Smooth muscle cell of the brain vasculature (primary cell): ENCODE measurements at places on chromosomes 7 and 10.

DNA sequence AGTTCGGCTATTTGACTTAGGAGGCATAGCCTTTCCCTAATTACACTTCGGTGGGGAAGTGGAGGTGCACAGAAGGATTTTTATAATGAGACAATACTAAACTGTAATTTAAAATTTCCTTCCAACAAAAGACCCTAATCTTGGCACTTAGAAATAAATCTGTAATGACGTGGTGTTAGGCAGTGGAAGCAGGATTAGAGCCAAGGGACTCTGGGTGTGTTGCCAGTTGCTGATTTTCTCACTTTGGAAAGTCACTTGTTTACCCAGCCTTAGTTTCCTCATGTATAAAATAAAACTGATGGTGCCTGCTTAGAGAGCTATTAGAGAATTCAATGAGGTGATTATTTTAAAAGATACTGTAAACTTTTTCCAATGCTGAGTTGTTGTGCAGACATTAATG lies 287.2 kb downstream of the AUTS2 start:
- DNase-seq: no peak

DNA sequence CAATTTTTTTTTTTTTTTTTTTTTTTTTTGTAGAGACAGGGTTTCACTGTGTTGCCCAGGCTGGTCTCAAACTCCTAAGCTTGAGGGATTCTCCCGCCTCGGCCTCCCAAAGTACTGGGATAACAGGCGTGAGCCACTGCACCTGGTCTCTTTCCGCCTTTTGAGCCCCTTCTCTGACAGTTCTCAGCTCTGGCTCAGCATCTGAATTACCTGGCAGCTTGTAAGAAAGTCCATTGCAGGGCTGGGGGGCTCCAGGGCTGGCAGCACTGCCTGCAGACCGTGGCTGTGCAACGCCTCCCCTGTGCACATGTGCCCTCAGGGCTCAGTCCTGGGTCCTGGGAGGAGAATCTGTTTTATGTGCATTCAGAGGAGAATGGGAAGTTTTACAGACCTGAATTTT lies 37.6 kb downstream of the VWA2 start:
- DNase-seq: no peak

GRCh38 chr10:28983799-28984198 lies 305.1 kb upstream of the LYZL1 start:
- no peak for DNase-seq

GRCh38 chr10:48254750-48255512 lies 19.6 kb downstream of the FRMPD2 start:
- no peak for DNase-seq

DNA sequence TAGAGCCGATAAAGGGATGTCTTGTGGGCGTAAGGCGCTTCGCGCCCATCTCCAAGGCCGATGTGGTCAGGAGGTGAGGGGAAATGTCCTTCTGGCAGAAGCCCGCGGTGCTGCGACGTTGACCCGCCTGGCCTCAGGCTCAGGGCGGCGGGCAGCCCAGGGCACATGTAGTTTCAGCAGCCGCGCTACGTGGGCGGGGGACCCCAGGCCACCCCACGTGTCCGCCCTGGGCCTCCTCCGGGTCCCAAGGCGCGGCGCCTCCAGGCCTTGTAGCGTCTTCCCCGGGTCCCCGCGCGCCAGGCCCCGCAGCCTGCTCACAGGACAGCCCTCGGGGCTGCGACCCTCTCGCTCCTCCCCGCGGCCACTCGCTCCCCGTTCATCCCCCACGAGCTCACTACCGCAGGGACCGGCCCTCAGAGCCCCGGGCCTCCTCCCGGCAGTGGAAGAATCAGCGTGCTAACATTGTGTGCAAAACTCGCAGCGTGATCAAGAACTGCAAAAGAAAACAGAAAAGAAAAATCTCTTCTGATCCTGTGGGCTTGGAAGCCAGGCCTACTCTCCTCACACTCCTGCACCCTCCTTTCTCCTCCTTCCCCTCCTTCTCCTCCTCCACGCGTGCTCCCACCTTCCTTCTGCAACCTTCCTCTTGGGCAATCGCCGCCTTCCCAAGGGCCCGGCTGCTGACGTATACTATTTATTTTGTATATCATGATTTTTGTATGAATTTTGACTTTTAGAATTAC lies 4.4 kb upstream of the TBX20 start:
- DNase-seq: no peak

- DNase-seq: no peak
Measured at GRCh38 chr7:120774481-120774880, 83.5 kb downstream of the TSPAN12 start.

- DNase-seq: no peak
Measured at GRCh38 chr7:45713669-45714520, 139.7 kb downstream of the ADCY1 start.

- DNase-seq: peak; percentile 29
Measured at GRCh38 chr7:95690367-95690947, 81.9 kb upstream of the DYNC1I1 start.

- no peak for DNase-seq
Measured at GRCh38 chr7:133070562-133070961, 11.3 kb downstream of the CHCHD3 start.

DNA sequence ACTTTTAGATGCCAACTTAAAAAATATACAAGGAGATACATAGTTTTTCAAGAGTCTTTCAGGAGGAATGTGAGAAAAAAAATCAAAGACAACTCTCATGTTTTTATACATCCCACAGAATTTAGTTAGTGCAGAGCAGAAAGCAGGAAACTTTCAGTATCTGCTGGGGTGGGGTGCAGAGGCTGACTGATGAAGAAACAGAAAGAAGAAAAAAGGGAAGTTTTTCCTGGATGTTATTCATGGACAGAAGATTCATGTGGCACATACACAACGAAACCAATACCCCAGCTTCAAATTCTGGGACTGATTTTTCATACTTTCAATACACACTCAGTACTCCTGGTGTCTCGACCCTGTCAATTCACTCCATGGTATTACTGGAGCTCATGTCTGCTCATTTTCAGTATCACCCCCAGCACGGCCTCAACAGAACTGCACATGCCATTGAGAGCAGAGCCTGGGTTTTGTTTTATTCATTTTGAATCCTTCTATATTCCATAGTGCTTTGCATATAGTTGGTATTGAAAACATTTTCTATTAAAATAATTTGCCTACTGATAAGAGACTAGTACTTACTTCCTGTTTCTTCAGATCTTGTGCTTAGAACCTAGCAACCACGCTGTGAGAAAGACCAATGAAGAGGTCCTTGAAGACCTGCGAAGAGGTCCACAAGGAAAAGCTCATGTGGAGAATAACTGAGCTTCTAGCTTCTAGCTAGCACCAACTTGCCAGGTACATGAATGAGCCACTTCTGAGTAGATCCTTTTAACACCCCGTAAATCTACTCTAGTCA lies 49.0 kb downstream of the NDUFB2 start:
- no peak for DNase-seq

DNA sequence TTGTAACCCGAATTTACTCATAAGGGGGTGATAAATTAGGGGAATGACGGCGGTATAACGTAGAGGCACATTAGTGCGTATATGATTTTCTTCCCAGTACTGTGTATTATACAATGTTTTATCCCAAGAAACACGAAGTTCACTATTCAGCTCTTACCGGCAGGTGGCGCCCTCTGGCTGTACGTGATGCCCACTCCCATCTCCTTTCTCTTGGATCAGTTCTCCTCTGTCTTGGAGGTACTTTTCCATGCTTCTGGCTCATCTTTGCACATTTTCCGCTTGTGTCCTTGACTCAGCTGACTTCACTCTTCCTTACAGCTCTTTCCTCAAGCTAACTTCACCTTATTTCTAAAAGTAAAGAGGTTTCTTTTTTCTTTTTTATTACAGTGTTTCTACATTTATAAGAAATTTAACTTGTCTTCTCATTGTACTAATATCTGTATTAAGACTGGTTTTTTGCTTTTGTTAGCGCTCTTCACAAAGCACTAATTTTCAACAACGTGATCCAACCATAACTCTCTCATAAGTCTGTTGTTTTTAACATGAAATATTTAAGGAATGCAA lies 21.3 kb downstream of the TMEM176B start:
- peak; percentile 39 for DNase-seq

DNA sequence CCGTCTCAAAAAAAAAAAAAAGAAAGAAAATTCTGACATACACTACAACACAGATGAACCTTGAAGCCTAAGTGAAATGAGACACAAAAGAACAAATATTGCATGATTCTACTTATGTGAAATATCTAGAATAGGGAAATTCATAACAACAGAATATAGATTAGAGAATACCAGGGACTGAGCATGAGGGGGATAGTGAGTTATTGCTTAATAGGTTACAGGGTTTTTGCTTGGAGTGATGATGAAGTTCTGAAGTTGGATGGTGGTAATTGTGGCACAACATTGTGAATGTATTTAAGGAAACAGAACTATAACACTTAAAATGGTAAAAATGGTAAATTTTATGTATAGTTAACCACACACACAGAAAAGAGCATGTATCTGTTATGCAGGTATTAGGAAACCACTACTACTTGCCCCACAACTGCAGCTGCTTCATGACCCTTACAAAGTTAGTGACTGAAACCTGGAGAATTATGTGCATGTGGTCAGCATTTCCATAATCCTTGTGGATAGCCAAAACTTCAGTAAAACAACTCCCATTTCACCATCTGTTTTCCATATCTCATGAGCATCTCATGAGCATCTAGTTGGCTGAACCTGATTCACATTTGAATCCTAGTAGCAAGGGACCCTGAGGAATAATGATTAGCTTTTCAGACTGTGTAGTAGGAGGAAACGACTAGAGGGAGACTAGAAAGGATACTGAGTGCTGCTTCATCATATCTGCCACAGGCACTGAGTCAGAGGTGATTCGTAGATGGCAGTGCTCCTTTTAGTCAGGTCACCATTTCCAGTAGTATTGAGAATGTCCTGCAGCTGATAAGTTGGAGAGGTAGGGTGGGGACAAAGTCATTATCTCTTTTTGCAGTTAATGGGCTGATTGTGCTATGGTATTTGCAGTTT lies 26.3 kb downstream of the SAMD8 start:
- DNase-seq: no peak

DNA sequence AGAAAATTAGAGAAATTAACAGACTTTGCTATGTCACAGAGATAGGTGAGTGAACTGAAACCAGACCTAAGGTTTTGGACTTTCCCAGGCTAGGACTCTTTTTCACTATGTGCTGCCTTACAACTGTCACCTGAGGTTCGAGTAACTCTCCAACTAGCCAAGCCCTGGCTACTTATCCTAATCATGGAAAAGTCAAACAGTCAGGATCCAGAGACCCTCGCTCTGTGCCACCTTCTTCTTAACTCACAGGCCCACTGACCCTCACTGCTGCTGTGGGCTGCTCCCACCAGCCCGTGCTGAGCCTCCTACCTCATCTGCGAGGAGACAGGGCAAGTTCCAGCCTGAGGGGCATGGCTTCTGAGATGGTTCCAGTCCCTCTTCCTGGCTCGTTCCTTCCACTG lies 211.4 kb upstream of the KLF14 start:
- no peak for DNase-seq

- peak; percentile 32 for DNase-seq
Measured at GRCh38 chr10:75209921-75210281, 695 bp upstream of the VDAC2 start.

DNA sequence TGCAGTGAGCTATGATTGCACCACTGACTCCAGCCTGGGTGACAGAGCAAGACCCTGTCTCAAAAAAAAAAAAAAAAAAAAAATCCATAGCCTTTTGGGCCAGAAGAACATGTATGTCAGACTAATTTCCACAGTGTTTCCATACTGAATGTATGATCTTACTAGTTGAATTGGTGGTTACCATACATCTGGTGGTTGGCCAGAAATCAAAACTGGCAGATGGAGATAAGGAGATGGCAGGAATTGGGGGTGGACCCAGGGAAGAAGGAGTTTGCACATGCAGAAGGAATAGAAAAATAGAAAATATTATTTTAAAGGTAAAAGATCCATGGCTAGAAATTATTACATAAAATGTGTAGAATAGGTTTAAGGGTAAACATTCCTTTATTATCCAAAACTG lies 3.7 kb upstream of the ATOH7 start:
- no peak for DNase-seq

GRCh38 chr7:127252778-127253280 lies at the start of gene GRM8:
Gene GRM8, minus strand, starts transcription at chr7:127252941.
- DNase-seq: no peak

DNA sequence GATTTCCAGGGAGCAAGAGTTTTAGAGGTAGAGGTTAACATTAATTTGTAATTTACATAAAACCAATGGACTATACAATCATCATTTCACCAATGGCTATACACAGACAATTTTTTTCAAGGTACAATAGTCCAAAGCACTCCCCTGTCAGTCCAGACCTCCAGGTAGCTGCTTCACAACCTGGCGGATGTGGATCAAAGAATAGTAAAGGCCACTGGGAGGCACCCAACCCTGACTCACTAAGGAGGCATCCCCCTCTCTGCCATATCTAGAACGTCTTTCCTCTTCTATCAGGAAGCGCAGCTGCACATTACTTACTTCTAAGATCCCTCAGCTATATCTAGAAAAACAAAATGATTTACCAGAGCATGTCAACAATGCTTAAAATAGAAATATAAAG lies 217.7 kb upstream of the AOAH start:
- no peak for DNase-seq

DNA sequence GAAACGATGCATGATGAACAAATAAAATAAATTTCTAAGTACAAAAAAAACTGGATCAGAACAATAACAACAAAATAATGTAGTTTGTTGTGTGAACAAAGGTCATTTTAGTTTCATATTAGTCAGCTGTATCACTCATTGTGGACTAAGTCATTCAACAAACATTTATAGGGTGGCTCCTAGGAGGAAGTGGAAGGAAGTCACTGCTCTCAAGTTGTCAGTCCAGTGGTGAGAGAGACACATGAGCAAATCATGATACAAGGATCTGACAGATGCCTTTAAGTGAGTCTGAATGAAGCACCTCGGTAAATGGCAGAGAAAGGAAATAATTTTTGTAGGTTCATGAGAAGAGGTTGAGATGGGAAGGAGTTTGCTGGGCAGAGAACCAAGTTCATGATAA lies 56.8 kb downstream of the EPDR1 start:
- no peak for DNase-seq

DNA sequence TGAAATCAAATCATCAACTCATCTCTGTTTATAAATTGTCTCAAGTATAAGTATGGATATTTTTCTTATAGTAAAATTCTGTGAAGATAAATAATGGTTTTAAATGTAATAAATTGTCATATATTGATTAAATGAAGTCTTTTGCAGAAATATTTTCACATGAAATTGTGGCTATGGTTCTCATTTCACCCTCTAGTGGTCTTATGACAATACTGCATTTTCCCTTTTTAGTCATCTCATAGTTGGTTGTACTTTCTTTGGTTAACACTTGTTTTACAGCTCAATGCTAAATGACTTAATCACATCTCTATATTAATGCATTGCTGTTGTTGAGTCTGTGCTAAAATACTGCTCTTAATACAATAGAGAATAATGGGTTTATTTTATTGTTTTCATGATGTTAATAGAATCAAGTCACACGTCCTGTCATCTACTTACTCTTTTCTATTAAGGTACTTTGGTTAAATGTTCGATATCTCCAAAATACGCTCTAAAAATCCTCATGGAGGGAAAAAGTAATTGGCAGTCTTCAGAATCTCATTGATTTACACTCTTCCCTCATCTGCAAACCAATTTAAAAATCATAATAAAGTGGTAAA lies 38.0 kb upstream of the CACNA2D1 start:
- DNase-seq: no peak
